ENCODE measurements at places on chromosomes 12 and 14.

- DNase-seq, result peak; percentile 27
Measured at GRCh38 chr12:124588751-124589267, 21.4 kb upstream of the NCOR2 start.

- no peak for DNase-seq
Measured at GRCh38 chr12:10207136-10207535, 5.5 kb upstream of the GABARAPL1 start.

- no peak for DNase-seq
Measured at GRCh38 chr14:79404874-79405511, 806.3 kb downstream of the DIO2 start.

- no peak for DNase-seq
Measured at GRCh38 chr12:77642246-77642645, 188.4 kb upstream of the NAV3 start.

DNA sequence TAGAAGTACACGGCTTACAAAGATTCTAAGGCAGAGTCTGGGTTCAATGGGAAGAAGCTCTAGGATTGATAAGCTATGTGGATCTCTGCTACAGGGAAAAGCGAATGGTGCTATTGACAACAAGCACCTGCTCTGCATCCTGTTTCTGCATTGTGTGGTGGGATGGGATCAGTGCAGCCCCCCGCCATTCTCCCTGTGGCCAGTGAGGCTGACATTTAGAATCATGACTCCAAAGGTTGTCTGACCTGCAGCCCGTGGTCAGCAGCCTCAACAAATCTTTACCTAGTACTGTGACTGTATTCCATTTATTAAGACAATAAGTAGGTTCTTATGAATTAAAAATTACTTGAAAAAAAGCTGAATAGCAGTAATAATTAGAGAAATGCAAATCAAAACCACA is 1477.0 kb upstream of the TMEM132C start:
- DNase-seq, result no peak

DNA sequence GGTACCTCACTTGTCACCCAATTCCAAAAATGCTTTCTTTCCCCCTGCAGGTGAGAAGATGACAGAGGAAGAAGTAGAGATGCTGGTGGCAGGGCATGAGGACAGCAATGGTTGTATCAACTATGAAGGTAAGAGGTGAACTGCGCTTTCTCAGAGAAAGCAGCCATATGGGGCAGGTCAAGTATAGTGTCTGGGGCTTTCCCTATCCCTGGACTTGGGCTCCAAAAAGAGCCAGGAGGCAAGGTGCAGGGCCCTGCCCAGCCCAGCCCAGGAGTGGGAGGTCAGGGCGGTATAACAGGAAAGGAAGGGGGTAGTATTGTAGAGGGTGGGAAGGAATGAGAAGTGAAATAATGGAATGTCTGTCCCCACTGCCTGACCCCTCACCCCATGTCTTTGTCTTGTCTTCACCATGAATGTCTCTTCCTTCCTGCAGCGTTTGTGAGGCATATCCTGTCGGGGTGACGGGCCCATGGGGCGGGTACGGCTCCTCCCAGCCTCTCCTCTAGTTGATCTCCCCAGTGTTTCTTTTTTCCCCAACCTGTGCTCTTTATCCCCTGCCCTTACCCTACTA is 2.1 kb downstream of the MYL6 start:
- peak; percentile 35 for DNase-seq

DNA sequence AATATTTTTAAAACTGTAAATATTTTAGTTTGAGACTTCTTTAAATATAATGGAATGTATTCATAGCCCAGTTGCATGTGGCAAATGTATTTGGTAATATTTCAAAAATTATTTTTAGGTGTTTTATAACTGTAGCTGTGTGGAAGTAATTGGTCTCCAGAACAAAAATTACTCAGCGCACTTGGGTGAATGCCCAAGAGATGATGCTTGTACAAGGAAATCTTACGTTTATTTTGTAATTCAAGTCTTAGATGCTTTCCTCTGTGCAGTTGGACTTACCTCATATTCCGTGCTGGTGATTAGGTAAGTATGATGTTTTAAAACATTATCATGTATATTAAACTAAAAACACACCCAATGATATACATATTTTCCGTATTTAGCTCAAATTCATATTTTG is 76.7 kb upstream of the SLCO1B1 start:
- DNase-seq, result no peak

DNA sequence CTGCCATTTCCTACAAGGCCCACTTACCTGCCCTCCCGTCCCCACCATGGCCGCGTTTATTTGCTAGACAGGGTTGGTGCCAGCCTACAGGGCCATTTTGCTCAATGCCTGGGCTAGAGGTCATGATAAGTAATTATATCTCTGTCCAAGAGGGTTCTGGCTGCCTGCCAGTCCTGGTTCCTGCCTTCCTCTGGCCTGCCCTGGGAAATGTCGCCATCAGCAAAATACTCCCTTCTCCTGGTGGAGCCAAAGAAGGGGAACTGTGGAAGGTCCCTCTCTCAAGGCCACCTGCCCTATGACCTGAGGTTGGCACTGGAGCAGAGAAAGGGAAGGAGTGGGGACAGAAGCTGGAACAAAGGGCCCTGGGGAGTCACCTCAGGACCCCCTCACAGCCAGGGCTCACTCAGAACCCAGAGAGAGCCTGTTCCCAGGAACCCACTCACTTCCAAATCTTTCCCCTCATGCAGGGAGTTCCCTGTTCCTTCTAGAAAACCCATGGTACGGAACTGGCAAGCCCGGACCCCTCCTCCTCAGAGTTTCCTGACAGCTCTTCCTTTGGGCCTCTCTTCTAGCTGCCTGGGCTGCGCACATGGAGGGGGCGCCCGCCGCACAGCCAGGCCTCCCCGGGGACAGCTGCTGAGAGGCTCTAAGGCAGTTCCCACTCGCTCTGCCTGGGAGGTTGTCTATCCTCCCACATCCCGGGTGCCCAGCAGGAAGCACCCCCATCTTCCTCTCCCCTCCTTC is 280.5 kb downstream of the DPF3 start:
- DNase-seq, result no peak

DNA sequence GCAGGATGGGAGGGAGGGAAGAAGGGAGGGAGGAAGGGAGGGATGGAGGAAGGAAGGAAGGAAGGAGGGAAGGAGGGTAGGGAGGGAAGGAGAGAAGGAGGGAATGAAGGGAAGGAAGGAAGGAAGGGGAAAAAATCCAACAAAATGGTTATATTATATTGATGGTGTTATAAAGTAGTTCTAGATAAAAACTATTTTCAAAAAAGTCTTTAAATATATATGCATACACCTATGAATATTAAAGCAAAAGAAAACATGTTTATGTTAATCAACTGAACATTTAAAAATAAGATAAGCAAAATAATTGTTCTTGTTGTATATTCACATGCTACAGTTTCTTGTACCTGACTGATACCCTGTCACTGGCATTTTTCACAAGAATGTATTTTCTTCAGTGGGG is 1.9 kb downstream of the BDKRB1 start:
- DNase-seq, result no peak

DNA sequence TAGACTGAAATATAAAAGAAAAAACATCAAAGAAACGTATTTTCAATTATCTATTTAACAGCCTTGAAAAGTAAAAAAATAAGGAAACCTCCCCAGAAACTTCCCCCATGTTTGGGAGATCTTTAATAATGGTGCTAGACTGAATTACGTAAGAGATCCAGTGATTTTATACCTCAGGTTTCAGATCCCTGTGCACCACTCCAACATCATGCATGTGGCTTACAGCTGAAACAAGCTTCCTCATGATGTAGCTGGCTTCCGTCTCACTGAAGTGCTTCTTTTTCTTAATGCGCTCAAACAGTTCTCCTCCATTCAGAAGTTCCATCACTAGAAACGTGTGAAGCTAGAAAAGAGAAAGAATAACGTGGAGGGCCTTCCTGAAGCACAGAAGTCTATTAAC is 78.0 kb upstream of the TTC7B start:
- DNase-seq, result no peak

GRCh38 chr12:46160101-46160980 is 108.5 kb downstream of the SLC38A1 start:
- DNase-seq, result no peak

GRCh38 chr14:70601162-70601561 is 707 bp upstream of the MED6 start:
- no peak for DNase-seq

DNA sequence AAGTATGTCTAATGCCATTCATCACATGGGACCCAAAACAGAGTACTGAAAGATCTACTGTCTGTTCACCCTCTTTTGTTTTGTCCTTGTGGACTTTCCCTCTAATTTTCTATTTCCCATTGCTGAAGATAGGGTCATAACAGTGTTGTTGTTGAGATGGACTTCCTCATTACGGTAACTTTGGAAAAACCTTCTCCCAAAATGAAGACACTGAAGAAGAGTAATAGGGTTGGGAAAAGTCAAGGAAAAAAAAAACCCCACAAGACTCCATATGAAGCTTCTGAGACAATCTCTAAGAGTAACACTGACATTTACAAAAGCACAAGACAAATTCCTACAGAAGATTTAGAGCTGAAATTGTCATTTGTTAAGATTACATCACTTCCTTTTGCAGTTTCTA is 36.7 kb downstream of the EXOC5 start:
- no peak for DNase-seq

DNA sequence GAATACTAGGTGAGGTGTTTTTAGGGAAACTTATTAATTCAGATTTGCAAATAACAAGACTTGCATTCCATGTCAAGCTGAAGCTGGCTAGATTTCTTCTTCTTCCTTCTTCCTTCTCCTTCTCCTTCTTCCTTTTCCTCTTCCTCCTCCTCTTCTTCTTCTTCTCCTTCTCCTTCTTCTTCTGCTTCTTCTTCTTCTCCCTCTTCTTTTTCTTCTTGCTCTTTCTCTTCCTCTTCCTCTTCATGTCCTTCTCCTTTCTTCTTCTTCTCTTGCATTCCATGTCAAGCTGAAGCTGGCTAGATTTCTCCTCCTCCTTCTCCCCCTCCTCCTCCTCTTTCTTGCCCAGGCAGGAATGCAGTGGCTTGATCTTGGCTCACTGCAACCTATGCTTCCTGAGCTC is 297.8 kb downstream of the PRKD1 start:
- no peak for DNase-seq

DNA sequence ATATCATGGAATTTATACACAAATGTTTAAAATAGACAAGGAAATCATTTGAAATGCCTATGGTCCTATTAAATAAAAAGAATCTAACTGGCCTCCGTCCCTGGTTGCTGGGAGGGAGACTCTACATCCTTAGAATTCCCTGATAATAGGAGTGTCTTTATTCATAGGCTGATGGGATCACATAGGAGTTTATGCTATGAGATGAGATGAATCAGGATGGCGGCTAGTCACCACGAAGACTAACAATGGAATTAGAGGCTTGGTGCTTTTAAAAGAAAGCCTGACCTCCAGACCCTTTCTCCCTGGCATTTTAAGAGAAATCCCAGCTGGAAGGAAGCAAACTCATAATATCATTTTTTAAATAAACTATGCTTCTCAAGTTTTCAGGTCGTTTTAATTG is 69.7 kb downstream of the SEC23A start:
- DNase-seq, result no peak

DNA sequence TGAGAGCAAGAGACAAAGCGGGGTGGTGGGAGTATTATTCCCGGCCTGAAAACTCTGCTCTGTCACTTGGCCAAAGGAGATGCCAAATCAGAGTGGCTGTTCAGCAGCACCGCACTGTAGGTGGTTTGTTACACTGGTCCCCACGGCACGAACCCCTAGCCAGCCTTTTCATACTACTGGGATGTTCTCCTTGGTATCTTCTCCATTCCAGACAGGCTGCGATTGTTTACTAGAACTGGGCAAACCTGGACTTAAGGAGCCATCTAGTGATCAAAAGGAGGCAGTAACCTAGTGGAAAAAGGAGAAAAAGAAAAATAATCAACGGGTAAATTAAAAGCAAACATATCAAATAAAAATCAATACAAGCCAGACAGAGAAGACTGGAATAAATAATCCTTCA is 58.9 kb upstream of the TMTC2 start:
- no peak for DNase-seq

GRCh38 chr14:94309721-94310120 is 13.4 kb downstream of the SERPINA6 start:
- no peak for DNase-seq

DNA sequence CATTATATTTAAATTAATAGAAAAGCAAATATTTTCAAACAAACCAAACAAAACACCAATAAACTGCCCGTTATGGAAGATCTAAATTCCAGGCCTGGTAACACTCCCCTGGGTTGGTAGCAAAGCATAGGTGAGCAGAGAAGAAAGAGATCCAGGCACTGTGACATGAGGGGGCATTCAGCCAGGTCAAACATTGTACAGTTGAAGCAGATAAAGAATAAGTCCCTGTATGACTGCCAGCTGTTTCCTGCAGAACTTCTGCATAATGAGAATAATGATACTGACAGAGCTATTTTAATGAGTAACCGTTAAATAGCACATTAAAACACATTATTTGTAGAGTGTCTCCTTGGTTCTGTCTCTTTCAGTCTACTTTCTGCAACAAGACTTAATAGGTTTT is 35.4 kb downstream of the SLC38A1 start:
- no peak for DNase-seq

DNA sequence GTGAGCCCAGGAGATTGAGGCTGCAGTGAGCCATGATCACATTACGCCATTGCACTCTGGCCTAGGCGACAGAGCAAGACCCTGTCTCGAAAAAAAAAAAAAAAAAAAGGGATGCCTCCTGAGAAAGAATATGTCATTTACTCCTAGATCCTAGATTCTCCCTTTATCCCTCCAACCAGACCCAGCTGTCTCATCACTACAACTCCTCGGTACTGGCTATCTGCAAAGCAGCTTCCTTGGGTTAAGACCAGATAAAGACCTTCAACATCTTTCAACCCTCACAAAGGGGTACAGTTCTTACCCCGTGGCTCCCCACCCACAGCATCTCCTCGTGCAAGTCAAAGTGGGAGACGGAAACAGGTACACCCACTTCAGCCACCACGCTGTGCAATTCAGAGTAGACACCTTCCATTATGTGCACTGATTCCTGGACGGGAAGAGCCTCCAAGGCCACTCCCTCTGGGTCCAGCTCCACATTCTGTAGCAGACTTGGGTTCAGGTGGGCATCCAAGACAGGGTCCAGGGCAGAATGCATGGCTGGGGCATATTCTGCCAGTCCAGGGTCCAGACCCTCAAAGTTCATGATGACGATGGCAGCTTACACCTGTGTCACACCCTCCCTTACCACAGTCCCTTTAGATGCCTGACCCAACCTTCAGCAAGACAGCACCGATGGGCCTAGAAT is 1.1 kb downstream of the PAN2 start:
- no peak for DNase-seq

DNA sequence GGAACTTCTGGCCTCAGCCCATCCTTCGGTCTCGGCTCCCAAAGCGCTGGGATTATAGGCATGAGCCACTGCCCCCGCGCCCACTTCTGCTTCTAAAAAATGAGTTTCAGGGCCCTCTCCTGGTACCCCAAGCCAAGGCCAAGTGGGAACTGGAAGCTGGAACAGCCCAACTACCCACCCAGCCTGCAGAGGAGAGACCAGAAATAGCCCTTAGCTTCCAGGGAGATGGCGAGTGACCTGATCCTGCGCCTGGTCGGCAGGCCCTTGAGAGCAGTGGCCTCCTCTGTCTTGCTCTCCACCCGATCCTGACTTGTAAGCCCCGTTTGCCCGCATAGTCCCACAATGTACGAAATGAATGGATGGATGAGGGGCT is 31.2 kb upstream of the PLEKHG6 start:
- no peak for DNase-seq

GRCh38 chr12:63151623-63152320 is 771 bp upstream of the AVPR1A start:
- no peak for DNase-seq

All from activated CD4-positive, alpha-beta T cell treated with anti-CD3 and anti-CD28 coated beads, Interleukin-2, amount 50 U/mL, for 24 hours (primary cell).